ENCODE measurements at places on chromosomes 1 and 21. TPM values are rescaled to one million over a fixed set of nuclear protein-coding genes. Genes with fewer than 3 reads are reported as not detected.

SLC9C2 gene
- not detected for total RNA-seq

DNA sequence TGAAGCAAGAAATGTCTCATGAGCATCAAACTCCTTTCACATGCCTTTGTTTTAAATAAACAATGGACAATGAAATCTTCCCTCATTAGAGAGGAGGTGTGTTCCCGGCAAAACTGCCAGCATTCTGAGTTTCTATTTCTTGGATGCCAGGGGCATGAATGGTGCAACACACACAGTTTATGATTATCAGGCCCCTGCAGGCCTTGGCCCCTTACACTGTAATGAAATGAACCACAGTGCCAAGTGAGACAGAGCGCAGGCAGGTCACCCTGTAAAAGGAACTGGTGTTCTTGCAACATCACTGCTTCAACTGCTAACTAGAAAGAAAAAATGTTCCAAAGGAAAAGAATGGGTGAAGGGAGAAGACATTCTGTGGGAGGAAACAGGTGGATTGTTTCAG, 3.8 kb upstream of the PIGC start:
- DNase-seq: no peak

DNA sequence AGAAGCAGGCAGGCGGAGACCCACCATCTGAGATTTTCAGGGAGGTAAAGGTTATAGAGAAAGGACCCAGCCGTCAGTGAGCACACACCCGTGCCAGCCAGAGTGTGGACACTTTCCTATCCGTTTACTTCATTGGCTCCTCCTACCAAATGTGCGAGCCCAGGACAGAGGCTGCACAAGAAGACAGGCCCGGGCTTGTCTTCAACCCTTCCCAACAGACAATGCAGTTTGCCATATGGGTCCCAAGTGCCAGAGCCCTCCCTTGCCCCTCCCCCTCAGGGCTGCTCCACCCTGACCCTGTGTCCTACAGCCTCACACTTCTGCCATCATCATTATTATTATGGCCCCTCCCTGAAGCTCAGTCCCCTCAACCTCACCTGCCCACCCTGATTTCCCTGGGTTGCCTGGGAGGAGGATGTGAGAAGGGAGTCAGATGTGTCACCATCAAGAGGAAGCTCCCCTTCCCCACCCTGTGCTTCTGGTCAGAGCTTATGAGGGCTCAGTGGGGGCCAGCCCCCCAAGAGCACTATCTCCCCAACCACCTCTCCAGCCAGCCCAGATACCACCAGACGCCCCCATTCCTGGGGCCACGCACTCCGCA, 9.4 kb downstream of the LAPTM5 start:
- no peak for DNase-seq

HCRTR1 gene
- not detected for total RNA-seq

GRCh38 chr1:210373878-210374599, 45.3 kb downstream of the HHAT start:
- DNase-seq: no peak

GRCh38 chr21:35616090-35616489, 444.2 kb downstream of the SETD4 start:
- DNase-seq: no peak

GRCh38 chr1:39102537-39103327, 76.6 kb downstream of the NDUFS5 start:
- peak; percentile 46 for DNase-seq

DNA sequence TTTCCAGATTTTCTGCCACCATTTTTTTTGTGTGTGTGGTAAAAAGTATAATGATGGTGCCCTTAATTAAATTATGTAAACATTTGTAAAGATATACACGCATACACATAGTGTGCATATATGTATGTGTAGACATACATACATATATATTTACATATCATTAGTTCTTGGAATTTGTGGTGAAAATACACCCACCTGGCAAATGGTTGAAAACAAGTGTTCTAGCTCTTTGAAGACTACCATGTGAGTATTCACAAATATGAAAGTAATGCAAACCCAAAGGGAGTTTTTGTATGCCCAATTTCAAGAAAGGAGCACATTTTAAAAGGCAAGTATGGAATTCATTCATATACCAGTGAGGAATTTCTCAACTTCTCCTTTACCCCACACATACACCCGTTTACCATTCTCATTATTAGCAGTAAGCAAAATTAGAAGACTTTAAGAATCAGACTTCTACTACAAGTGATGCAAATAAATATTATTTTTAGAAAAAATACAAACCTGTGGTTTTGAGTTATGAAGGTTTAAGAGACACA, 8.0 kb downstream of the RABGAP1L start:
- no peak for DNase-seq

DNA sequence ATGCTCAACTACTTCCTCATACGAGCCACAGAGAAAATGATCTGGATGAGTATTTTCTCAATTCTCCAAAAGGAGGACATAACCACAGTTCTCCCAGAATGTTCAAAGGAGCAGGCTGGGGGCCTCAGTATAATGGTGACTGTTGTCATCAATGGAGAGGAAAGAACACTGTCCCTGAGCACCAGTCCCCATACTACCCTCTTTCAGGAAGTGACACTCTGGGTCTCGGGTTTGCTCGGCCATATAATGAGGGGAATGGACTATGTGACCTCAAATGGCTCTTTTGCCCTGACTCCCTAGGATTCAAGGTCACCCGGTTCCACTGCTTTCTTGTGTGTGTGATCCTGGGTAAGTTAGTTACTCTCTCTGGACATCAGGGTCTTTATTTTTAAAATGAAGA, 22.8 kb downstream of the SLC9A1 start:
- DNase-seq: no peak

IVL gene
- total RNA-seq: not detected

CTTNBP2NL gene
- 11.7 TPM for total RNA-seq

DNA sequence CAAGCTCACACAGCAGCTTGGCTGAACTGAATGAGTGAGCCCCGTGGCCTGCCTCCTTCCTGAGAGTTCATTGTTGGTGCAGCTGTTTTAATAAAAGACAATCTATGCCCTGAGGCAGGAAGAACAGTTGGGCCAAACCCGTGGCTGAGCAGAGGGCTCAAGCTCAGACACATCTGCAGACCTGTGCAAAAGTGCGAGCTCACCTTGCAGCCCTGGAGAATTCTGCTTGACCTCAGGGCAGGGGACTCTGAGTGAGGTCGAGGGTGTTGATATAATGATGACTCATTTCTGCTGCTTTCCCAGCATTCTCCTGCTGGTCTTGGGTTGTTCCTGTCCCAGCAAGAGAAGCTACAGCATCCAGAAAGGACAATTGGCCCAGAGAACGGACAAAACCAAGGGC, 61.0 kb downstream of the ATP5PO start:
- DNase-seq: no peak

DNA sequence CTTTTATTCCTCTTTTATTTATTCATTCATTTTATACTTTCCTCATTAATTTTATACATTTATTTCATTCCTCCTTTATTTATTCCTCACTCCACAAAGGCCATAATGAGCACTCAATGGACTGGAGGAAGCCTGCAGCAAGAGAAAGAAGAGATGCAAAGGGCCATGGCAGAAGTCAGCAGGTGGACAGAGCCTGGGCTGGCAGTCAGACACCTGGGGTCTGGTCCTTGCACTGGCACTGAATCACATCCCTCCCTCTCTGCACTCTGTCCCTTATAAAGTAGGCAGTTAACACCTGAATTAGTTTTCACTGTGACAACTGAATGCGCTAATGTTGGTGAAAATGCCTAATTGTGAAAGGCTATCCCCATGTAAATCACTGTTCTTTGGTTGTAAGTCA, 38.6 kb downstream of the FAM78B start:
- no peak for DNase-seq

- DNase-seq: no peak
Measured at GRCh38 chr1:15031251-15031933, 122.2 kb upstream of the TMEM51 start.

SPATA6 gene
- total RNA-seq: 4.8 TPM

TCEA3 gene
- not detected for total RNA-seq

DNA sequence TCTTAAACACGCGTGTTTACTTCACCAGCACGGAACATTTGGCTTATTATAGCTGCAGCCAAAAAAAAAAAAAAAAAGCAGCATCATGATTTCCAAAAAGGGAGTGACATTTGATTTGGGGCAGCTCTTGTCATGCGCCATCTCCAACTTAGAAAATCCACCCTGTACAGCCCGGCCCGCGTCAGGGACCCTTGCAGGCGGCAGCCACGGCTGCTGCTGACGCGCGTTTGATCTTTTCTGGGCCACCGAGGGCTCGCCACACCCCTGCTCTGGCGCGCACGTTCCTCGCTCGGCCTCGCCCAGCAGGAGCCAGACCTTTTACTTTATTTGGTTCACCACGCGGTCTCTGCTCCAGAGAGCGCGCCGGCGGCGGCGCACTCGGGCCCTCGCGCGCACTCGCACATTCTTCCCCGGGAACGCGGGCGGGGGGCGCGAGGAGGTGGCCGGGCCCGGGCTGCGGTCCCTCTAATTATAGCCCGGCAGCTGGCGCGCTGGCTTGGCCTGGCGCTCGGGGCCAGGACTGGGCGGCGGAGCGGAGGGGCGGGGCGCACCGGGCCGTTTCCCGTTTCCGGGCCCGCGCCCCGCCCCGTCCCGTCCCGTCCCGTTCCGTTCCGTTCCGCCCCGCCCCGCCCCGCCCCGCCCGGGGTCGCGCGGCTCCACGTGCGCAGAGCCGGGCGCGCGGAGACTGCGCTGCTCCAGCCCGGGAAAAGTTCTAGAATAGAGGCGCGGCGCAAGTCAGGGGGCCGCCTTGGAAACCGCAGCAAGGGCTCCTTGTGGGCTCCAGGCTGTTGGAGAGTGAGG, 10.2 kb downstream of the IRF2BP2 start:
- peak; percentile 67 for DNase-seq

DNA sequence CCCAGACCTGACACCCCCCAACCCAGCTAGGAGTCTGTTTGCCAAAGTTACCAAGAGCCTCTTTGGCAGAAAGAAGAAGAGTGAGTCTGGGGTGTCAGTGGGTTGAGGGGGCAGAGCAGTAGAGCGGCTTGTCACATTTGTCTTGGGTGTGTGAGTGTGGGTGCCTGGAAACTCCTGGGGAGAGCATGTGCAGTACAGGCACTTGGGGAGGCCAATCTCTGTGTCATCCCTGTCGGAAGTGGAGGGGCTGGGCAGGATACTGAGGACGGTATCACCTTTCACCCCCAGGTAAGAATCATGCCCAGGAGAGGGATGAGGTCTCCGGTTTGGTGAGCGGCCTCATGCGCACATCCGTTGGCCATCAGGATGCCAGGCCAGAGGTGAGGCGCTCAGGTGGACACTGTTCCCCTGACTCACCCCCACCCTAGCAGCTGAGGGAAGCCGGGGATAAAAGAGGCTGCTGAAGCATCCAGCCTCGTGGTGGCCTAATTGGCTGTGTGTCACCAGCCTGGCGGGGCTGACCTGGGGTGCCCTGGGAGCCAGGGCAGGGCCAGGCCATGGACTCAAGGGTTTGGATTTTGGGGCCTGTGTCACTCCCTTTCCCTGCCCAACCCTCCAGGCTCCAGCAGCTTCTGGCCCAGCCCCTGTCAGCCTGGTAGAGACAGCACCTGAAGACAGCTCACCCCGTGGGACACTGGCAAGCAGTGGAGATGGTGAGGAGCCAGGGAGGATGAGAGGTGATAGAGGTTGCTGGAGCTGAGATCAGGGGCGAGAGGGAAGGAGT, 3.3 kb downstream of the PLK3 start:
- DNase-seq: no peak

GRCh38 chr1:114272593-114272992, 118.9 kb upstream of the SYT6 start:
- no peak for DNase-seq

CA14 gene
- total RNA-seq: not detected

HMGCS2 gene
- total RNA-seq: not detected

MYOC gene
- total RNA-seq: not detected

RGL1 gene
- 3.4 TPM for total RNA-seq

- no peak for DNase-seq
Measured at GRCh38 chr1:215623162-215623561, 56.1 kb downstream of the KCTD3 start.

SYT14 gene
- not detected for total RNA-seq

GRCh38 chr1:241939798-241940197, 17.8 kb upstream of the BECN2 start:
- DNase-seq: no peak

DNAJC28 gene
- 0.53 TPM for total RNA-seq

GRCh38 chr1:243756529-243756928, 93.5 kb downstream of the AKT3 start:
- no peak for DNase-seq

DNA sequence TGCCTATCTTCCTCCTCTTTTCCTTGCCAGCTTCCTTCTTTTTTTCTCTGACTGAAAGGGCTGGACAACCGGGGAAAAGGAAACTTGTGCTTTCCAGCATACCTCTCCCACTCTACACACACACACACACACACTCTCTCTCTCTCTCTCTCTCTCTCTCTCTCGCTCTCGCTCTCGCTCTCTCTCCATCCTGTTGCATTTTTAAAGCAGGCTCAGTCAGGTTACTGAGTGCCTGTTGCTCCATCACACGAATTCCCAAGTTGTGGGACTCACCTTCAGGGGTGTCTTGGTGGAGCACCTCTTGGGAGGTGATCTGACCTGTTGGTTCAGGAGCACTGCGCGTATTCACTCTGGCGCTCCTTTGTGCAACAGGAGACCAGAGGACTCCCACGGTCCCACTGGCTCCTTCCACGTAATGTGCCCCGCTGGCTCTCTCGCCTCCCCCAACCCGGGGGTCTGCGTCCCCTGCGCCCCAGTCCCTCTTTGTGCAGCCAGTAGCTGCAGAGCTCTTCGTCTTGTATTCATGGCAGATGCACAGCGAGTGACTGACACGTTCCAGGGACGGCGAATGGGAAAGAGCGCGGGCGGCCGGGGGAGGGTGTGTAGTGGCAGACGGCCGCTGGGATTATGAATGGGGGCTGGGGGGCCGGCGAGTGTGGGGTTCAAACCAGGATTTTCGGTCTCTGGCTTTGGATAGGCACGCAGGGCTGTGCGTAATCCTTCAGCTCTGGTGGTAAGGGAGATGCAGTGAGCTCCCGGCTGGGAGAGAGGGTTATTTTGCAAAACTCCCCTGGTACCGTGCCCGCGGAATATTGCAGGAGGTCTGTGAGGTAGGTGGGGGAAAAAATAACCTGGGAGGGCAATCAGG, 660 bp upstream of the PDE4B start:
- DNase-seq: no peak

LAMB3 gene
- total RNA-seq: 0.35 TPM

KCNT2 gene
- not detected for total RNA-seq

DNA sequence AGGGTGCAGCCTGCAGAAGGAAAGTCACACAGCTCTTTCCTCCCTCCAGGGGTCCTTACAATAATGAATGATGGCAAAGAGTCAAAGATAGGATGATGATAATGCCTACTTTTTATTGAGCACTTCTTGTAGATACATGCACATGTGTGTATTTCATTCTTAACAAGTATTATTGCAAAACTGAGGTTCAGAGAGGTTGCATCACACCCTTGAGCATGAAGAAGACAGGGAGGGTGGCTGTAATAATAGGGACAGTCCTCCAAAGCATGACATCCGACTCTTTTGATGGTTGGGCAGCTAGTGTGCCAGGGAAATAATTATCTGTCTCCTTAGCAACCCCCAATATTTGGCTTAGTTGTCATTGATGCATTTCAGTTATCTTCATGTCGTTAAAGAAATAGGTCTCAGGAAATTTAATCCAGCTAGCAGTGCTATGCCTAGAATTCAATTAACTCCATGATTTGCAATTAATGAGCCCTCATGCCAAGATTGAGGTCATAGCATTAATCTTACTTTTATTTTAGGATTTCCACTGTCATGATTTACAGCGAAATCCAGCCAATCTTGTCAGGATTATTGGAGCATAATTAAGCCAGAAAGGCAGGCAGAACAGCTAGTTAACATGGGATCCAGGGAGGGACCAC, 35.0 kb downstream of the DNAJC6 start:
- DNase-seq: no peak
